ENCODE measurements at places on chromosomes 1 and 21.

DNA sequence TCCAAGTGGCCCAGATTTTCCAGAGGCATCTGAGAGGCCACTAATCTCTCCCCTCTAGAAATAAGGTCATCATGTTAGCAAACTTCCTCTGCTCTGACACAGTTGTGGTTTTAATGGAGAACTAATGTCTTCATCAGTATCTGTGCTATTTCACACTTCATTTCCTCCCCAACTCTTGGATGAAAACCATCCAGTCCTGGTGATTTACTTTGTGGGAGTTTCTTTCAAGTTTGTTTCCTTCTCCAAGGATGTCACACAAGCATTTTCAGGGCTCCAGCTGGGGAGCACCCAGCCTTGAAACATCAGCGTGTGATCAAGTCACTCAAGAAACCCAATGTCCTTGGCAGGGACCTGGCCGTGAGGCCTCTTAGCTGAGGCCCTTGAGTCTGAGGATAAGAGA, 38.8 kb downstream of the TBX15 start:
- no peaks in the 10 kb centered on the region for H3K27me3 ChIP-seq
- DNase-seq, result no peak
- no peak overlapping the region for H3K27ac ChIP-seq
- no peaks in the 10 kb centered on the region for H3K4me1 ChIP-seq

DNA sequence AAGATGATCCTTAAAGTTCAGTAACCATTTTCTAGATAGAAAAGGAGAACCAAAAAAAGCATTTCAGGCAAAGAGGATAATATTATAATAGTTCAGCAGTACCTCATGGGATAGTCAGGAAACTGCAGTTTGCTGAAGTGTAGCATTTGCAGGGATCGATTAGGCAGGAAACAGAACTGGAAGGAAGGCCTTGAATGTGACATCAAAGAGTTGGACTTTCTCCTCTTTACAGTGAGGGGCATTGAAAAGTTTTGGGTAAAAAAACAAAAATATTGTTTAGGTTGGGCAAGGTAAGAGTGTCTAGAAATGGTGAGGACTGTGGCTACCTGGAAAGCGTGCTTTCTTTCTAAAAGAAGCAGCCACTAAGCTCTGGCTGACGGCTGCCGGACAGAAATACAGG, 8.0 kb upstream of the IRF6 start:
- no peak overlapping the region for H3K27ac ChIP-seq
- DNase-seq, result no peak
- no peaks in the 10 kb centered on the region for H3K27me3 ChIP-seq
- no peaks in the 10 kb centered on the region for H3K36me3 ChIP-seq
- H3K4me1 ChIP-seq, result peaks cover 34% of the 10 kb centered on the region
- no peak overlapping the region for H3K4me3 ChIP-seq

- no peaks in the 10 kb centered on the region for H3K36me3 ChIP-seq
- DNase-seq, result no peak
- no peaks in the 10 kb centered on the region for H3K27me3 ChIP-seq
- no peak overlapping the region for H3K4me3 ChIP-seq
Observed at GRCh38 chr21:25107708-25108107, 499.6 kb downstream of the MRPL39 start.

- H3K4me3 ChIP-seq, result peak overlapping the region; percentile 100
- H3K27me3 ChIP-seq, result no peaks in the 10 kb centered on the region
- DNase-seq, result peak; percentile 74
- peak overlapping the region; percentile 97 for H3K27ac ChIP-seq
- H3K4me1 ChIP-seq, result peaks cover 25% of the 10 kb centered on the region
Observed at GRCh38 chr1:200738949-200739651, 407 bp downstream of the CAMSAP2 start.

- no peak for DNase-seq
- no peaks in the 10 kb centered on the region for H3K36me3 ChIP-seq
- H3K4me3 ChIP-seq, result no peak overlapping the region
- no peak overlapping the region for H3K27ac ChIP-seq
- no peaks in the 10 kb centered on the region for H3K4me1 ChIP-seq
Observed at GRCh38 chr1:44101328-44101727, 17.3 kb upstream of the KLF17 start.

DNA sequence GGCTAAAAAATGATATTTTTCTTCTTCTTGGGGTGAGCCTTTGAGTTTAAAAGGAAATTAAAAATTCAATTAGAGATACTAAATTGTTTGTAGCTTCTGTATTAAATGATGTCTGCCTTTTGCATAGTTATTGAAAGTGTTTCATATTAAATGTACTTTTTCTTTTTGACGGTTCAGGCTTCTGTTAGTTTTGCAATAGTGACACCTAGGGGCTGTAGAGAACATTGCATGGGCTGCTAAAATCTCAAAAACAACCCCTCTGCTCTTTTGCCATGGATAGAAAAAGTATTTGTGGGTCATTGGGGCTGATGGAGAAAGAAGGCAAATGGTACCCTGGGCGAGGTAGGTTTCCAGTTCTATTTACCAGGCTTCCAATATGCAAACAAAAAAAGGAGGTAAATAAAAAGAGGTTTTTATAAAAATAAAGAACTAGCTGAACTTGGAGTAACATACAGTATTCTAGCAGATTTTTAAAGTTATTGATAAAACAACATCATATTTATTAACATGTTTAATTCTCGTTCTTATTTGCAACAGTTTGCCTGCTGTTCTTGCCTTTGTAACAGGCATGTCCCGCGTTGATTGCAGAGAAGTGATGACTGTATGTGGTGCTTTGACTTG, 115.4 kb upstream of the HOOK1 start:
- H3K27me3 ChIP-seq, result no peaks in the 10 kb centered on the region
- no peak overlapping the region for H3K27ac ChIP-seq
- H3K4me3 ChIP-seq, result no peak overlapping the region
- H3K36me3 ChIP-seq, result no peaks in the 10 kb centered on the region
- H3K4me1 ChIP-seq, result peaks cover 3% of the 10 kb centered on the region

DNA sequence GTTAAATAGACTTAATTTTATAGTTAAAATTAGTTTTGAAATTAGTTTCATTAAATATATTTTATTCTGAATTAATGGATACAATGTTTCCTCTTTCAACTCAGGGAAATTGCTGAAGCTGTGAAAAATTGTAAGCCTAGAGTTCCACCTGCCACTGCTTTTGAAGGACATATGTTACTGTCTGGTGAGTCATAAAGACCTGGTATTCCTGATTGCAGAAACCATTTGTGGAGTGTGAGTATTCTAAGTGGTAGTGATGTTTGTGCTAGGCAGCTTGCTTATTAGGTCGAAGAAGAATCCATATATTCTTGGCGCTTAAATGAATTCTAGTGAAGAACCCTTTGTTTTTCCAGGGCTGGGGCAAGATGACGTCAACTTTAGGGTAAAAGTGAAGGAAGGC, 34.0 kb downstream of the MTR start:
- H3K36me3 ChIP-seq, result peaks cover 67% of the 10 kb centered on the region
- no peak for DNase-seq
- no peaks in the 10 kb centered on the region for H3K27me3 ChIP-seq
- no peaks in the 10 kb centered on the region for H3K4me1 ChIP-seq

- no peaks in the 10 kb centered on the region for H3K27me3 ChIP-seq
- no peaks in the 10 kb centered on the region for H3K36me3 ChIP-seq
- H3K4me3 ChIP-seq, result no peak overlapping the region
- H3K27ac ChIP-seq, result peak overlapping the region; percentile 86
- DNase-seq, result no peak
Observed at GRCh38 chr21:38753557-38753971, 52.2 kb upstream of the ETS2 start.

DNA sequence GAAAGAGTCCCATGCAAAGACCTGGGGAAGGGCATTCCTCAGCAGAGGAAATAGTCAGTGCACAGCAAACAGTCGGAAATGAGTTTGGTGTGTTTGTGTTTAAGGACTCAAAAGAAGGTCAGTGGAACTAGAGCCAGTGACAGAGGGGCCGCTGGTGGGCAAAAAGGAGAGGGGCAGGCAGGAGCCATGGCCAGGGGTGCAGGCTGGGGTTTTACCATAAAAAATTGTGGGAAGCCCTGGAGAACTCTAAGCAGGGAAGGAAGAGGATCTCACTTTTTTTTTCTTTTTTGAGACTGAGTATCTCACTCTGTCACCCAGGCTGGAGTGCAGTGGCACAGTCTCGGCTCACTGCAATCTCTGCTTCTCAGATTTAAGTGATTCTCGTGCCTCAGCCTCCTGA, 33.7 kb upstream of the TARDBP start:
- no peak overlapping the region for H3K27ac ChIP-seq
- H3K27me3 ChIP-seq, result no peaks in the 10 kb centered on the region
- H3K4me3 ChIP-seq, result no peak overlapping the region
- H3K4me1 ChIP-seq, result peaks cover 5% of the 10 kb centered on the region
- DNase-seq, result no peak

GRCh38 chr1:18936814-18937481, 19.5 kb downstream of the IFFO2 start:
- H3K4me3 ChIP-seq, result no peak overlapping the region
- H3K4me1 ChIP-seq, result peaks cover 50% of the 10 kb centered on the region
- H3K36me3 ChIP-seq, result peaks cover 3% of the 10 kb centered on the region
- H3K27ac ChIP-seq, result peak overlapping the region; percentile 97

GRCh38 chr1:89464008-89464407, 60.6 kb upstream of the LRRC8B start:
- no peak overlapping the region for H3K4me3 ChIP-seq
- no peaks in the 10 kb centered on the region for H3K27me3 ChIP-seq
- H3K36me3 ChIP-seq, result no peaks in the 10 kb centered on the region
- no peak for DNase-seq
- H3K4me1 ChIP-seq, result no peaks in the 10 kb centered on the region

DNA sequence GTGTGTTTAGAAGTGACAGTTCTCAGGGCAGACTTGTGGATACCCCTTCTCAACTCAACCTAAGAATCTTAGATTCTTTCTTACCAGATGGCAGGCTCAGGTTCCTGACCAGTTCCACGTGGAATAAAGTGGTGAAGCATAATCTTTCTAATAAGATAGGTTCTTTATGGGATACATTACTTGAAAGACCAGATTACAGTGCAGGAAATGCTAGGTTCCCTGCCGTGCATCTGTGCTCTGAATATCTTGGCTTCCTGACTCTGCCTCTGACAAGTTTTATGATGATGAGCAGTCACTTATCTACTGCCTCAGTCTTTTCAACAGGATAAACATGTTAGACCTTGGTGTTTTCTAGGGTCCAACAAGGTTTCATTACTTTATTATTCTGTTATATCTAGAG, 207.9 kb upstream of the CACYBP start:
- no peak overlapping the region for H3K27ac ChIP-seq
- no peaks in the 10 kb centered on the region for H3K36me3 ChIP-seq
- H3K4me3 ChIP-seq, result no peak overlapping the region
- peaks cover 25% of the 10 kb centered on the region for H3K4me1 ChIP-seq

GRCh38 chr1:78606274-78606673, 14.0 kb upstream of the IFI44L start:
- H3K4me1 ChIP-seq, result no peaks in the 10 kb centered on the region
- H3K27me3 ChIP-seq, result no peaks in the 10 kb centered on the region
- H3K36me3 ChIP-seq, result no peaks in the 10 kb centered on the region
- no peak for DNase-seq
- H3K4me3 ChIP-seq, result no peak overlapping the region

DNA sequence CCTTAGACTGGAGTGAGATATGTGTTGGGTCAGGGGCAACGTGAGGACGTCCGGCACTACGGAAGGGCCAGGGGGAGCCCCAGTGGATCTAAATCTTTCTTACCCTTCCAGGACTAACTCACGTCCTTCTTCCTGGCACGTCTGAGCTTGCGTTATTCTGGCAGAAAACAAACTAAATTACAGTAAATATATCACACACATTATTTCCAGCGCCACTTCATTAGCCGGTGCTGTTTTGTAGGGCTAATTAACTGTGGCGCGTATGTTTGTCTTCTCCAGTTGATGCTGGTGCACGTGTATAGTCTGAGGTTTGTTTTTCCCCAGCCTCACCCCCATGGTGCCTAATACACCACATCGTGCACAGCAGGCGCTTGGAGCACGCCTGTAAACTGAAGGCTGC, 59.2 kb downstream of the TLR5 start:
- no peaks in the 10 kb centered on the region for H3K4me1 ChIP-seq
- H3K4me3 ChIP-seq, result no peak overlapping the region
- DNase-seq, result no peak
- H3K27me3 ChIP-seq, result no peaks in the 10 kb centered on the region

DNA sequence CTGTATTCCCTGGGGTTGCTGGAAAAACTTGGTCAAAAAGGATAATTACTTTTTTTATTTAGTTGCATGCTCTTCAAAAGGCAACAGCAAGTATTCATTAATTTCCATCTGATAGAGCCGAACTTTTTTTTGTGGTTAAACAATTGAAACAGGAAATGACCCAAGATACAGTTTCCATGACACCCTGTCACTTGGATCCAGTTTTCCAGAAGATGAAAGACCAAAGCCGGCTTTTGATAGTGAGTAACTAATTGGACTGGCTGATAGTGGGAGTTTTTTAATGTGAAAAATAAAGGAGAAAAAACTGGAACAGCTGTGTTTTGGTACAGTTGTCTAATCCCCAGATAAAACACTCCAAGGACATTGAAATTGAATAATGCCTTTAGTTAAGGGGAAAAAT, 33.0 kb downstream of the CACHD1 start:
- no peaks in the 10 kb centered on the region for H3K27me3 ChIP-seq
- H3K4me1 ChIP-seq, result no peaks in the 10 kb centered on the region
- H3K4me3 ChIP-seq, result no peak overlapping the region
- H3K27ac ChIP-seq, result no peak overlapping the region
- H3K36me3 ChIP-seq, result no peaks in the 10 kb centered on the region

GRCh38 chr1:157948312-157949073, 45.0 kb upstream of the KIRREL1 start:
- H3K27ac ChIP-seq, result no peak overlapping the region
- no peaks in the 10 kb centered on the region for H3K4me1 ChIP-seq
- peaks cover 3% of the 10 kb centered on the region for H3K27me3 ChIP-seq
- DNase-seq, result no peak
- H3K36me3 ChIP-seq, result no peaks in the 10 kb centered on the region

DNA sequence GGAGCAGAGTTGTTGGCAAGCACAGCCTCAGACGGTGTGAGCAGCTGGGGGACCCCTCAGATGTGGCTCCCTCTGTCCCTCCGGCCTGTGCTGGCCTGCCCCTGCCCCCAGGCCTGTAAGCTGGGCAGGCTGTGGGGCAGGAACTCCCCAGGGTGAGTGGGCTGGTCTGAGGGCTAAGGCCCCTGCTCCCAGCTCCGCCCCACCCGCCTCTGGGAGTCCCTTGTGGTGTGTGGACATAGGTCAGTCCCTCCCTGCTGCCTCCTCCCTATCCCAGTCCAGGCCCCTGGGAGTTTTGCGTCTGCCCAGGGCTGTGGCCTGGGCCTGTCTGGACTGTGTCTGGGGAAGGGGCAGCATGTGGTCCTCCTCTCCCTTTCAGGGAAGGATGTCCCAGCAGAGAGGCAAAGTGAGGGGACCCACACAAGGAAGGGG, 3.6 kb upstream of the VWA1 start:
- no peaks in the 10 kb centered on the region for H3K27me3 ChIP-seq
- peaks cover 9% of the 10 kb centered on the region for H3K4me1 ChIP-seq
- H3K36me3 ChIP-seq, result no peaks in the 10 kb centered on the region
- H3K4me3 ChIP-seq, result no peak overlapping the region
- peak overlapping the region; percentile 14 for H3K27ac ChIP-seq
- no peak for DNase-seq

GRCh38 chr1:209434631-209435217, 148.8 kb upstream of the CAMK1G start:
- peak overlapping the region; percentile 99 for H3K27ac ChIP-seq
- peaks cover 31% of the 10 kb centered on the region for H3K36me3 ChIP-seq
- H3K4me1 ChIP-seq, result peaks cover 29% of the 10 kb centered on the region
- H3K4me3 ChIP-seq, result no peak overlapping the region
- no peaks in the 10 kb centered on the region for H3K27me3 ChIP-seq
- DNase-seq, result no peak
